ENCODE measurements at places on chromosomes 2 and 18.
A peak's percentile ranks its signal among the peaks of the same experiment; 100 is the strongest.

GRCh38 chr2:157848213-157848612 is 27.9 kb downstream of the ACVR1 start:
- no peak for DNase-seq

DNA sequence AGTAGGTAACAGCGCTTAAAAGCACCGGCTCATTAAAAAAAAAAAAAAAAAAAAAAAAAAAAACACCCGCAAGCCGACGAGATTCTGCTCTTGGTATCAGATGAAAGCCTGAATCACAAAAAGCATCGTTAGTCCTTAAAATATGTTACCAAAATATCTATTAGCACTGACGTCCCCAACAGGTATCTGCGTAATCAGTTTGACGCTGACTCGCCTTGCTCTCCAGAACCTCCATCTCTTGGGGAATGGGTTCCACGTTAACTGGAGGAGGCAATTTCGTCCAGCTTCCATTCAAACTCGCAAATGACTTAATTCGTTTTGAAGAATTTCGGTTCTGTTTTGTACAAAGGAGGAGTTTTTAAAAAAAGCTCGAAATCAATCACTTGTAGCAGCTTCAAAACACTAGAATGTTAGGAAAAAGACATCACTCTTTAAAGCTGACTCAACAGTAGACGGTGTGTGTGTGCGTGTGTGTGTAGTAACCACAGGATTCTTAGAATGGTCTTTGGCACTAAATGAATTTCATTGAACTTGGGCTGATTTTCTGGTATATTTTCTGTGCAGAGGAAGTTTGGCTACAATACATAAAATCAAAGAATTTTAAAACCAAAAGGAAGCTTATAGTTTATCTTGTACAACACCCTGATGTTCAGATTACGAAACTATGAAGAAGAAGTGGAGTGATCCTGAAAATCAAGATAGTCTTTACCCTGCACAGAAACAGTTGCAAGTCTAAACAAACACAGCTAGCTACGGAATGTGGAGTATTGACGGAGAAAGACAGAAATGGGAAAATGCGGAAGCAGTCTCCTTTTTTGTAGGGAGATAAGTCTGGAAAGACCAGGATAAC is 1.1 kb upstream of the PGAP1 start:
- peak; percentile 40 for DNase-seq

DNA sequence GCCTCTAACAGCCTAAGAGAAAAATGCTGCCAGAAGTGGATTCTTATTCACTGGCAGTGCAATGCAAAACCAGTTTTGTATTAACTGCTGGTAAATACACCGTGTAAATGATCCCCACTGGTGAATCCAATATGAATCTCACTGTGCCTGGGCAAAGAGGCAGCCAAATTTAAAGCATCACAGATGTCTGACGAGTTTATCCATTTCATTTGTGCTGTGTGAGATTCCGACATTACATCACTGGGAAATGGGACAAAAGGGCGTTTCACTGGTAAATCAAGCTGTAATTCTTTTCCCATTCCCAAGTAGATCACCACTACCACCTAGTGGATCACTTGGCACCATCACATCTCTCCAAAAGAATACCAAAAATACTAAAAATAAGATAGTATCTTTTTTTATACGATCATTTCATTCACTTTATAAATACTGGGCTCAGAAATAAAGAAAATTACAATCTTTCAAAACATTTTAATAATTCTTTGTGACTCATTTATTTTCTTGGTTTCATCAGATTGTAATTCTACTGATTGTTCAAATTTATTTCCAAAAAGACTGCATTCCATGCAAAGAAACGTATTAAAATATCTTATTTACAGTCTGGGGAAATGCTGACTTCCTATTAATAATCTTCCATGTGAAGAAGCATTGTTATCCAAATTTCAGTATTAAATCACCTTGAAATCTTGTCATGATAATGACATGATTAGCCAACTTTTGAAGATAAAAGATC is 125.6 kb downstream of the GRB14 start:
- DNase-seq = no peak

DNA sequence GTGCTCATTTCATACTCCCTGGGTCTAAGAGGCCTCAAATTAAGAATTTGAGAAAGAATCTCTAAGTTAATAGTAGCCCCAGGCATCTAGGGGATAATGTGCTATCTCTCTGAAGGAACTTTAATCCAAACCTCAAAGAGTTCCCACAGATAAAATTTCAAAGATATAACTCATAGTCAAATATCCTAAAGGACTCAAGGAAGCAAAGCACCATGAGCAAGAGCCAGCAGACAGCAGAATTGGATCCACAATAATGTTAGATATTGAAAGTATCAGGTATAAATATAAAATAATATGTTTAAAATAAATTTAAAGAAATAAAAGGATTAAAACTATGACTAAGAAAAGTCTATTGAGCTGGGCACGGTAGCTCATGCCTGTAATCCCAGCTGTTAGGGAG is 31.7 kb upstream of the SIX3 start:
- DNase-seq = no peak

DNA sequence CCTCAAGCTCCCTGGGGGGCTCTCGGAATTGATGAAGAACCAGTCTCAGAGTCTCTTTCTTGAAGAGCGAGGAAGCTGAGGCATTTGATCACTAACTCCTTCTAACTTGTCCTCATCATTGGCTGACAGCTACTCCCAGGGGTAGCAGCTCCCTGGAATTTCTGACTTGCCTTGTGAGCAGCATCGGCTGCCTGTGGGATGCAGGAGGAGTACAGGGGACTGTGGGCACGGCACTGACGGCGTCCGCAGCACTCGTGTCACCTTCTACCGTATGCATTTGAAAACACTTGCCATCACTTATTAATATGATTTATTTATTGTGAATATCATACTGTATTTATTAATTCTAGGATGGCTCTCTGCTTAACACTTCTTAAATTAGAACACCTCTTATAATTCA is 175.0 kb downstream of the MIB1 start:
- DNase-seq = no peak

DNA sequence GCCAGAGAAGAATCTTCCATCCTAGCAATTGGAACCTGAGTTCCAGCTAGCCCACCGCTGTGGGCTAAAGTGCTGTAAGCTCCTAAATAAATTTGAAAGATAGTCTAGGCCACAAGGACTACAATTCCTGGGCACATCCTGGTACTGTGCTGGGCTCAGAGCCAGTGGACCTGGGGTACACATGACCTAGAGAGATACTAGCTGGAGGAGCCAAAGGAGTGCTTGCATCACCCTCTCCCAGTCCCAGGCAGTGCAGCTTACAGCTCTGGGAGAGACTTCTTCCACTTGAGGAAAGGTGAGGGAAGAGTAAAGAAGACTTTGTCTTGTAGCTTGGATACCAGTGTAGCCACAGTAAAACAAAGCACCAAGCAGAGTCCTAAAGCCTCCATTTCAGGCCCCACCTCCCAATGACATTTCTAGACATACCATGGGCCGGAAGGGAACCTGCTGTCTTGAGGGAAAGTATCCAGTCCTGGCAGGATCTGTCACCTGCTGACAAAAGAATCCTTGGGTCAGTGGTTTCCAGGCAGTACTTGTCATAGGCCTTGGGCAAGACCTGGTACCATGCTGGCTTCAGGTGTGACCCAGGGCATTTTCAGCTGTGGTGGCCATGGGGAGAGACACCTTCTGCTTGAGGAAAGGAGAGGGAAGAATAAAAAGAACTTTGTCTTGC is 89.5 kb downstream of the TMEM185B start:
- DNase-seq = no peak

- no peak for DNase-seq
These were observed 22.9 kb upstream of the CAVIN2 start for GRCh38 chr2:191869781-191870180.

DNA sequence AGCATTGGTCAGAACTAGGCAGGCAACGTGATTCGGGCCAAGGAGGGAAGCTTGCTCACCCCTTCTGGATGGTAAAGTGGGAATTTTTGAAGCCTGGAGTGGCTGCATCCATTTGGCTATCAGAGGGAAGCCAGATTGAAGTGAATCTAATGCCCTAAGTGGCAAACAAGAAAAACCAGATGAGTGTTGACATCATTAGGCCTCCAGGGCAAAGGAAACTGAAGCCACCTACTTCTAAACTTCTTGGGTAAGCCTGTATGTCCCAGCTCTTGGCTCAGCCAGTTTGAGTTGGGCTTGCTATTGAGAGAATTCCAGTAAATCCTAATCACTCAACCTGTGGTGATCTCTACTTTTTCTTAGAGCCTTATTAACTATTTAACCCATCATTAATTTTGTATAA is 20.9 kb downstream of the SOX11 start:
- no peak for DNase-seq

DNA sequence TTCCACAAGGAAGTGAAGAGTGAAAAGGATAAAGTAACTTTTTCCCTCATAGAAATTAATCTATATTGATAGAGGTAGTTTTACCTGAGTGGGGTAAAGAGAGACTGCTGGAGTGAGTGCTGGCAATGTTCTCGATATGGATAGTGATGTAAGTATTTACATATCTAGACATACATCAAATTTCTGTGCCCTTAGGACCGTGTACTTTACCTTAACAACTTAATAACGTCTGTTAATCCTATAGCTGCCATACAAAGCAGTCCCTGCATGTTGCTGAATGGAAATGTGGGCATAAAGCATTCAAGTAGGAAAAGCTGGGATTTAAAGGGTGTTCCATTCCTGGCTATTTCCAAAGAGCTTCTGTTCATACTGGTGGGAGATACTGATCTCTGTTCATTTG is 162.4 kb upstream of the NOSTRIN start:
- no peak for DNase-seq

- DNase-seq = no peak
These were observed 125.2 kb downstream of the INHBB start for GRCh38 chr2:120471166-120471565.

DNA sequence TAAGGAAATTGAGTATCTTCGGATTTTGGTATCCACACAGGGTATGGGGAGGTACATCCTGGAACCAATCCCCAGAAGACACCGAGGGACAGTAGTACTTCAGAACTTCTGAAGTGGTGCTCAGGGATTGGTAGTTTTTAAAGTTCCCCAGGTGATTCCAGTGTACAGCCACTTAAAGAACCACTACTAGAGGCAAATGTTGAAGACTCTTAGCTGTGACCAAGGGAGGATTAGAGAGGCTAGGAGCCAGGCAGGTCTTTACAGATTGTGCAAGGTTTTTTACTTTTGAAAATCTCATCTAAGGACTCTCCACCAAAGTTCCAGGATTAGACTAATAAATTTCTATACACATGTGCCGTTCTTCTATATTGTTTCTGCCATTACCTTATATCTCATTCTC is 52.9 kb upstream of the GLS start:
- no peak for DNase-seq

- DNase-seq = no peak
These were observed 136.7 kb downstream of the ANTXR1 start for GRCh38 chr2:69149631-69150215.

- no peak for DNase-seq
These were observed 454.5 kb downstream of the XIRP2 start for GRCh38 chr2:167342769-167343168.

GRCh38 chr2:239629926-239630617 is 229.3 kb upstream of the HDAC4 start:
- DNase-seq = no peak

DNA sequence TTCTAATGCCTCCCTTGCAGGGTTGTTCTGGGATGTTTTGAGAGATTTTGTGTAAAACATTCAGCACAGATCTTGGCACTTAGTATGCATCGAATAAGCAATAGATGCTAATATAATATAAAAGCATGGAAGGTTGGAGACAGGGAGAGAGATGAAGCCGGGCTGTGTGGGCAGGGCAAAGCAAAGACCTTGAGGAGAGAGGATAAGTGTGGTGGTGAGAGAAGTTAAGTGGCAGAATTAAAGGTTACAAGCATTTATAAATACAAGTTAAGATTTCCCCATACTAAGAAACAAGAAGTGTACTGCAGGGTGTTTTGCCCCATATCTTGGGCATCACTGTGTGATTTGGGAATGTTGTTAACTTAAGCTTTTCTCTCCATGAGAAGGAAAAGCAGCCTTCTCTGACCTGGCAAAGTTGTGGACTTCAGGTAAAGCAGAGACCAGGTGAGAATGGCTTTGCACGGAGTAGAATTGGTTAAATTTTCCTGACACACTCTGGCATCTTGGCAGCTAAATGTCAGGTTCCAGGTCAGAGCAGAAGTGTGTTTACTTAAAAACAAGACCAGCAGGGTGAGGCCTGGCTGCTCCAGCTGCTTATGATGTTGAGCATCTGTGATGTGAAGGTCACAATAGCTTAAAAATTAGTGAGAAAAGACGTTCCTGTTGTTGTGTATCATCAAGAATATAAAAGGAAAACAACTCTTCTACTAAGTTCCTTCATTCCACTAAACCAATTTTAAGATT is 288.5 kb upstream of the HNMT start:
- no peak for DNase-seq

DNA sequence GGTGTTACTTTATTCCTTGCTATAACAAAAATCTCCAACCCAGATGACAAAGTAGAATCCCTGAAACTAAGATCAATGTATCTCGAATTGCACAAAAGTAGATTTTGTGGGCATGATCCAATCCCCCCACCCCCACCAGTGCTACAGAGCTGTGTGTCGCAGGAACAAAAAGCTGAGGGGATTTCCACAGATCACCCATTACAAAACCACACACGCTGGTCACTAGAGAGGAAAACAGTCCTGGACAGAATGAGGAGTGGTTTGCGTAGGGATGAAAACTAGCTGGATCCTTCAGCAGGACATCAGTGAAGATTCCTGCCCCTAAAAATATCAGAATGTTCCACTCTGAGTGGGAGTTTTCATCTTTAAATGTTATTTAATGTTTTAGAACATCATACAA is 165.3 kb upstream of the STK17B start:
- DNase-seq = no peak

DNA sequence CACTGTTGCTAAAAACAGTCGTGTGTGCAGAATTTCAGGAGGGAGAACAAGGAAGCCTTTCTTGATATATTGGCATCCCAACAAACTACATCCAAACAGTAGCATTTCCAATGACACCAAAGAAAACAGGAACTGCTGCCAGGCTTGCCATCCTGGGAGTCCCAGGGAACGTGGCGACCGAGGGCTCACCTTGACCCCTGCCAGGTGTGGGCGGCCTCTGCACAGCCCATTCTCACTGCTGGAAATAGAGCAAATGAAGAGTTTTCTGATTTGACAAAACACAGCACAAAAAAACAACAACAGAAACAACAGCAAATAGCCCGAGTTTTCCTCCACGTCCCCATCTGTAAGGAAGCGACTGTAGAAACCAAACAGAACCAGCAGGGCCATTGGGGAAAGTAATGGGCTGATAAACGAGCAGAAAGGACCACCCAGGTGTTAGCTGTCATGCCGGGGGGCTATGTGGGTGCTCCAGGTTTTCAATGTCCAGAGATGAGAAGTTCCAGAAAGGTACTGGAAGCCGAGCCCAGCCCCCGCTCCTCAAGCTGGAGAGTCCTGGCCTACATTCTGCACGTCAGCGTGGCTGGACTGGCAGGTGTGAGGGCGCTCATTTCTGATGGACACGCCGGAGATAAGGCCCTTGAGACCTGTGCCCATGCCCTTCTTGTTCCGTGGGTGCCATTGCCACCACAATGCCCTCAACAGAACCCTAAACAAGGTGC is 80.8 kb downstream of the TWIST2 start:
- no peak for DNase-seq

- no peak for DNase-seq
These were observed 62.7 kb upstream of the CAPN13 start for GRCh38 chr2:30869988-30870387.

GRCh38 chr18:23225503-23225902 is 90.2 kb downstream of the CABLES1 start:
- no peak for DNase-seq

Measured in stimulated activated CD4-positive, alpha-beta T cell treated with anti-CD3 and anti-CD28 coated beads, TNF-alpha, amount 100 ng/mL, for 4 hours (primary cell).